ENCODE measurements at places on chromosomes 5 and 9. TPM values are rescaled to one million over a fixed set of nuclear protein-coding genes. Genes with fewer than 3 reads are reported as not detected.

Gene TEX48
- total RNA-seq: not detected

Gene PCDHB9
- 2.2 TPM for total RNA-seq

Gene PDCD1LG2
- 20.1 TPM for total RNA-seq

Gene TAS2R1
- total RNA-seq: not detected

Gene IRX2
- total RNA-seq: 28.6 TPM

Gene INPP5E
- 13.1 TPM for total RNA-seq

Gene CCDC183
- total RNA-seq: 0.73 TPM

Gene C5orf52
- total RNA-seq: not detected

Gene TXNDC8
- total RNA-seq: not detected

Gene LCN15
- not detected for total RNA-seq

Gene FBP2
- not detected for total RNA-seq

Gene SPINK5
- not detected for total RNA-seq

Gene C9
- 0.24 TPM for total RNA-seq

Gene UNC13B
- 29.1 TPM for total RNA-seq

Gene PCDHA9
- 0.36 TPM for total RNA-seq

Gene TSSK1B
- 0.49 TPM for total RNA-seq

Gene CTNND2
- total RNA-seq: not detected

Gene NINJ1
- total RNA-seq: 13.5 TPM

Gene HTR1A
- total RNA-seq: not detected

Gene TENT4A
- total RNA-seq: 15.7 TPM

Gene TPM2
- total RNA-seq: 795 TPM

Gene ACER2
- total RNA-seq: 1.1 TPM

Gene DPP7
- 81.5 TPM for total RNA-seq

Gene INSL6
- total RNA-seq: not detected

Gene SLC6A19
- not detected for total RNA-seq

Gene FIBCD1
- total RNA-seq: 5.6 TPM

Gene CDKN2B
- total RNA-seq: 22.1 TPM

Gene SPOCK1
- 11.5 TPM for total RNA-seq

Gene CAVIN4
- 1.1 TPM for total RNA-seq

Gene FBP1
- total RNA-seq: not detected

Gene TMEM141
- total RNA-seq: 32.7 TPM

Gene SLCO6A1
- total RNA-seq: not detected

Measured in hair follicle dermal papilla cell (primary cell).